ENCODE measurements at places on chromosomes 12 and 14. TPM values are rescaled to one million over a fixed set of nuclear protein-coding genes. Genes with fewer than 3 reads are reported as not detected.

GRCh38 chr12:103839103-103839502 is 1.9 kb downstream of the NT5DC3 start:
- H3K27me3 ChIP-seq = no peaks in the 10 kb centered on the region
- no peak for DNase-seq
- peaks cover 25% of the 10 kb centered on the region for H3K4me1 ChIP-seq
- peak overlapping the region; percentile 89 for H3K4me3 ChIP-seq
- peaks cover 5% of the 10 kb centered on the region for H3K36me3 ChIP-seq

DNA sequence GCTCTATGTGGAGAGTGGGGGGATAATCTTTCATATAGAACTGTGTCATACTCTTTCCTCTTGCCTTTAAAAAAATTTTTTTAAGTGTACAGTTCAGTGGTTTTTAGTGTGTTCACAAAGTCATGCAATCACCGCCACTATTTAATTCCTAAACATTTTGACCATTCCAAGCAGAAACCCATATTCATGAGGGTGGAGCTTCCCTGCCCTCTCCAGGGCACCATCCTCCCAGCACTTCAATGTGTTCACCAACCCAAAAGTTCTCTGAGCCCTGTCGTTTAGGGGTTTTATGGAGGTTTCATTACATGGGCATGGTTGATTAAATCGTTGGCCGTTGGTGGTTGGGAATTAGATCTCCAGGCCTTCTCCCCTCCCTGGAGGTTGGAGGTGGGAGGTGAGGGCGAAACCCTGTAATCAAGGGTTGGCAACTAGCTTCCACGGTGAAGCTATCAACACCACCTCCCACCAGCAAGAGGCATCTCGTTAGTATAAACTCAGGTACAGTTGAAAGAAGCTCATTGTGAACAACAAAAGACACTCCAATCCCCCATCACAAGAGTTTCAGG is 42.8 kb upstream of the WNK1 start:
- H3K27me3 ChIP-seq = no peaks in the 10 kb centered on the region
- H3K4me3 ChIP-seq = no peak overlapping the region
- peaks cover 11% of the 10 kb centered on the region for H3K4me1 ChIP-seq
- H3K36me3 ChIP-seq = no peaks in the 10 kb centered on the region

DNA sequence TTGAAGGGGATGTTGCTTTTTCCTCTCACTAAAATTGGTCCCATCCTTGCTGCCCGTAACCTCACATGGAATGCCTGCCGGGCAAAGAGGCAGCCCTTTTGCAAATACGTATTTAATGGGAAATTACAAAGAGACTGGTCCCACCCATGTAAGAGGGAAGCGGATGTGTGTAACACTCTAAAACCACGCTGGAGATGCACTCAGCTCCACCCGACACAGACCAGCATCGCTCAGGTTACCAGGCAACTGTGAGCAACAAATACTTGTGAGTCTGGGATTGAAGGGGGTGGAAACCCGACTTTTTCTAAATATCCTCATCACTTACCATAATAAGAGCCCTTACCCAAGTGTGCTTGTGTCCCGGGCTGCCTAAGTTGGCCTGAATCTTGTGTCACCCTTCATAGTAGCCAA is 47.7 kb downstream of the ELK3 start:
- H3K27ac ChIP-seq = no peak overlapping the region
- peaks cover 23% of the 10 kb centered on the region for H3K4me1 ChIP-seq
- H3K36me3 ChIP-seq = peaks cover 40% of the 10 kb centered on the region
- H3K27me3 ChIP-seq = no peaks in the 10 kb centered on the region

DNA sequence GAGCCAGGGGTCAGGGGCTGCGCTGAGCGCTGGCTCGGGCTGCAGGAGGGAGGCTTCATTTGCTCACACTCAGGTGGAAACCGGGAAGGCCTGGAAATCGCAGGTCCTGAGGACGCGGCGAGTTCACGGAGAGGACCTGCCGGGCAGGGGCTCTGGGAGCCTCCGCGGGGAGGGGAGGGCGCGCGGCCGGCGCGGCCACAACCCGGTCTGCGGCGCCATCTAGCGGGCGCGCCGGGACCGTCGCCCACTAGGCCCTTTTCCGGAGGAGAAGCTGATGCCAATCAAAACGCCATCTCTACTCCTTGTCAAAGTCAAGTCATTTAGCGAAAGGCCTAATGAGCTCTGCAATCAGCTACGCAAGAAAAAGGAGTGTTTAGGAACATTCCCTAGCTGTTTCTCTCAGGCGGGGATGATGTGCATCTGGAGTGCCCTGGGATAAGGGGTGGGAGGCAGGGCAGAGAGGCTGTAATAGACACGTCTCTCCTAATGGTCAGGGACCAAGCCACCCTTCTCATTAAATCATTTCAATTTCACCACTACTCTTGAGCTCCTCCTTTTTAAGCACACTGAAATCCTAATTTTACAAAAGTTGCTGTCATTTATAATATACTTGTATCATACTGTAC is 885.8 kb upstream of the TMEM132C start:
- DNase-seq = peak; percentile 43
- H3K36me3 ChIP-seq = no peaks in the 10 kb centered on the region
- H3K4me1 ChIP-seq = peaks cover 12% of the 10 kb centered on the region
- no peak overlapping the region for H3K27ac ChIP-seq
- peak overlapping the region; percentile 29 for H3K4me3 ChIP-seq
- no peaks in the 10 kb centered on the region for H3K27me3 ChIP-seq

GRCh38 chr12:52392465-52393007 is 7.1 kb upstream of the KRT84 start:
- H3K36me3 ChIP-seq = no peaks in the 10 kb centered on the region
- H3K27me3 ChIP-seq = no peaks in the 10 kb centered on the region
- H3K4me3 ChIP-seq = no peak overlapping the region
- DNase-seq = no peak
- H3K27ac ChIP-seq = no peak overlapping the region
- H3K4me1 ChIP-seq = peaks cover 38% of the 10 kb centered on the region

DNA sequence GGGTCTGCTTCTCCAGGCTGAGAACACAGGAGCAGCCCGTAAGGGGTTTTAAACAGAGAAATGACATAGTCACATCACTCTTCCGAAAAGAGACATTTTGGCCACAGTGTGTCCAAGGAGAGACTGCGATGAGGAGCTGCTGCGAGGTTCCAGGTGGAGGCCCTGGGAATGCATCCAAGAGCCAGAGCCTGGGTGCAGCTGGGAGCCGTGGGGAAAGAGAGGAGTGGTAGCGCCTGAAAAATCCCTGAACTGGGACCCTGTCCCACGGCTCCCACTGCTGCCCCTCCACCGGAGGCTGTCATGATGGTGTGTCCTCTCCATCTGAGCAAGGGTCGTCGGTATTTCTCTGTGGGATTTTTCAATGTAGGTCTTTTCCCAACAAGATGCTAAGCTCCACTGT is 146.9 kb downstream of the BCL11B start:
- H3K36me3 ChIP-seq = peaks cover 9% of the 10 kb centered on the region
- H3K4me1 ChIP-seq = peaks cover 15% of the 10 kb centered on the region
- DNase-seq = no peak
- H3K27me3 ChIP-seq = peaks cover 11% of the 10 kb centered on the region

DNA sequence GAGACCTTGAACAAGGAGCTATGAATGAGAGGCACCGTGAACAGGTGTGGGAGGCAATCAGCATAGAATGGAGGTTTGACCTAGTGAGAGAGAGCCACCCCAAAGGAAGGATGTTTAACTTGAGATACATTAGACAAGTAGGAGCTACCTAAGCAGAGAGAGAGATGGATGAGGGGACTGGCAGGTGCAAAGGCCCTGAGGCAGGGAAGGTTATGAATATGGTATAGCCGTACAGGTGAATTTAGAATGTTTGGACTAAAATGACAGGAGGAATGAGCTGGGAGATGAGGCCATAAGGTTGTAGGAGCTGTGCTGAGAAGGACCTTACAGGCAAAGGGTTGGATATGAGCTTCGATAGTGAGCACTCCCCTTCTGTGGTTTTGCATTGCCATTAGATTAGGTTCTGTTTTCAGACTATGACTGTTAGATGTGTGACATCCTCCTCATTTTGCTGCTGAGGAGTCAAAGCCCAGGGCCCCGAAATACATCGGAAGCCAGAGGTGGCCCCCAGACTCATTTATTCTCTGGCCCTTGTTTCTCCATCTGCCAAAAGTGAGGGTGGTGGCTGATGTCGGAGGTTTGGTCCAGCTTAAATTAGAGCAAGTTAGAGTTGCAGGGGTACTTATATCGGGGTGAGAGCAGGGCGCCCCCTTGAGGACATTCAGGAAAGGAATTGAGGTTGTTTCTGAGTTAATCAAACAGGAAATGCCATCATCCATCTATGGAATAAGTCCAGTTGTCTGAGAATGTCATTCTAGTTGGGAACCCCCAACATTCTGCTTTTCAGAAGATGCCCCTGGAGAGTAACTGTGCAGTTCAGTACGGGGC is 29.4 kb downstream of the SLC24A4 start:
- no peak overlapping the region for H3K27ac ChIP-seq
- H3K27me3 ChIP-seq = peaks cover 22% of the 10 kb centered on the region
- peak; percentile 47 for DNase-seq
- H3K4me1 ChIP-seq = no peaks in the 10 kb centered on the region
- H3K4me3 ChIP-seq = no peak overlapping the region

DNA sequence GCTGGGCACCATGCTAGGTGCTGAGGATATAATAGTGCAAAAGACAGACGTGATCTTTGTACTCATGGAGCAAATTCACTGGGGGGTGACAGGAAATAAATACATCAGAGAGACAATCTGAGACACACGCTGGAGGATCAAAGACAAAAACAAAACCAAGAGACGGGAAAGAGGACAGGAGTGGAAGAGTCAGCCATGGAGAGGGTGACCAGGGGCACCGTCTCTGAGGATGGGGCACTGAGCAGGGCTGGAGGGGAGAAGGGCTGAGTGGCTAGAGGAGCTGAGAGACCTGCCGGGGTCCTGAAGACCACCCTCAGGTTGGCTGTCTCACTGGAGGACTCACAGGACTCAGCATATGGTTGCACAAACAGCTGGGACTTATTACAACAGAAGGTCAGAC is 81.9 kb downstream of the TMEM132D start:
- no peaks in the 10 kb centered on the region for H3K4me1 ChIP-seq
- no peak for DNase-seq
- H3K36me3 ChIP-seq = peaks cover 6% of the 10 kb centered on the region
- no peaks in the 10 kb centered on the region for H3K27me3 ChIP-seq
- H3K4me3 ChIP-seq = no peak overlapping the region

DNA sequence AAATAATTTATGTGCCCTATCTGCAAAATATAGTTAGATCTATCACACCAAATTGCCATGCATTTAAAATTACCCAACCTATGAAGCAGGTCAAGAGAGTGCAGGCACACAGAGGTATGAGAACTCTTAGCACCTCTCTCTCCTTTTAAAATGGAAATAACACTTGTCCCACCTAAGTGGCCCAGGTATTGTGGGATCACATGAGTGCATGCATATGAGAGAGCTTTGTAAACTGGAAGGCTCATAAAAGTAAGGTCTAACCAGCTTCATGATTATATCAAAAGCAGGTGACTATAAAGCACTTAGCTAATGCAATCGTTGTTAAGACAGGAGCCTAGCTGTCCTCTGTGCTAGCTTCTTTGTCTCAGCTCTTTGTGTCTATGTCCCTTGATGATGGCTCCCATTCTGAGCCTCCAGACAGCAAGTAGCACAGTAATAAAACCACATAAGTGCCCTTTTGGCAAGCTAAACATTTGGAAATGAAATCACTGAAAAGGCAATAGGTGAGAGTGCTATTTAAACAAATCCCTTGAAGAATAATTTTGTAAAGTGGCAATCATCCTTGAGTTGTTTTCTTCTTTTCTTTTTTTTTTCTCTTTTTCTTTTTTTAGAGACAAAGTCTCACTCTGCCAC is 219.0 kb downstream of the NTF3 start:
- H3K4me1 ChIP-seq = no peaks in the 10 kb centered on the region
- no peak for DNase-seq
- no peak overlapping the region for H3K27ac ChIP-seq
- no peaks in the 10 kb centered on the region for H3K27me3 ChIP-seq

Gene CNTN1
- not detected for total RNA-seq

Gene KRT80
- 27.4 TPM for total RNA-seq

All from MCF 10A (cell line).